ENCODE measurements at places on chromosomes 2 and 18.

GRCh38 chr18:79458917-79459803, 63.4 kb downstream of the NFATC1 start:
- no peak overlapping the region for H3K27ac ChIP-seq
- no peak overlapping the region for H3K4me3 ChIP-seq
- peaks cover 6% of the 10 kb centered on the region for H3K4me1 ChIP-seq
- no peaks in the 10 kb centered on the region for H3K27me3 ChIP-seq

- no peak overlapping the region for H3K4me3 ChIP-seq
- no peak for DNase-seq
- no peaks in the 10 kb centered on the region for H3K36me3 ChIP-seq
Measured at GRCh38 chr2:151886241-151886640, 58.0 kb upstream of the ARL5A start.

DNA sequence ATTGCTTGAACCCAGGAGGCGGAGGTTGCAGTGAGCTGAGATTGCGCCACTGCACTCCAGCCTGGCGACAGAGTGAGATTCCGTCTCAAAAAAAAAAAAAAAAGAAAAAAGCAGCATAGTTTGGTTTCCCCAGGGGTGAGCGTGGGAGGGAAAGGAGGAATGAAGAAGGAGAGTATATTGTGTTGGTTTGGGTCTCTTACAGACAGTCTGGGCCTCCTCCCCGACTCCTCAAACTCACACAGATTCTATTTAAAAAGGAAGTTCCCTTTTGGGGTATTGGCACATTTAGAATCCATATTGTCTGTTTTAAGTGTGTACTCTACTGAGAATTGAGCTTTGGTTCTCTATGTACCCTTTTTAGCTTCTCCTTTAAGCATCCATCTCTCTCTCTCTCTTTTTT, 27.4 kb upstream of the SLC20A1 start:
- no peak for DNase-seq
- H3K36me3 ChIP-seq = no peaks in the 10 kb centered on the region
- H3K4me3 ChIP-seq = no peak overlapping the region

- H3K27ac ChIP-seq = no peak overlapping the region
- no peaks in the 10 kb centered on the region for H3K27me3 ChIP-seq
- no peak overlapping the region for H3K4me3 ChIP-seq
- DNase-seq = no peak
Measured at GRCh38 chr18:38221476-38222100, 656.0 kb upstream of the CELF4 start.

DNA sequence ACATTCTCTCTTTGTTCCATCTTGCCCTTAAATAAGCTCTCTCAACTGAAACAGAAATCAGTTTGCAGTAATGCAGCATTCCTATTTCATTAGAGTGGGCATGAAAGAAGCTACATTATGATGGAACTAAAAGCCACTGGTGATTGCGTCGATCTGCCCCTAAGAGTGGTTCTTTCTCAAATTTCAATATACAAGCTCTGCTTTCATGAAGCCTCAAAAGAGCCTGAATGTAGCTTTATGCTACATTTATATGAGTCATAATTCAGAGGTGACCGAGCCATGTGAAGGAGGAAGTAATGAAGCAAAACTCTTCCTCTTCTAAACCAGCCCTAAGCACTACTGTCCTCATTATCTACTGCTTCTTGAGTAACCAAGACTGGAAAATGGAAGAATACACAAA, 64.8 kb upstream of the CYTIP start:
- H3K27ac ChIP-seq = no peak overlapping the region
- H3K36me3 ChIP-seq = no peaks in the 10 kb centered on the region
- no peak overlapping the region for H3K4me3 ChIP-seq
- no peaks in the 10 kb centered on the region for H3K4me1 ChIP-seq

DNA sequence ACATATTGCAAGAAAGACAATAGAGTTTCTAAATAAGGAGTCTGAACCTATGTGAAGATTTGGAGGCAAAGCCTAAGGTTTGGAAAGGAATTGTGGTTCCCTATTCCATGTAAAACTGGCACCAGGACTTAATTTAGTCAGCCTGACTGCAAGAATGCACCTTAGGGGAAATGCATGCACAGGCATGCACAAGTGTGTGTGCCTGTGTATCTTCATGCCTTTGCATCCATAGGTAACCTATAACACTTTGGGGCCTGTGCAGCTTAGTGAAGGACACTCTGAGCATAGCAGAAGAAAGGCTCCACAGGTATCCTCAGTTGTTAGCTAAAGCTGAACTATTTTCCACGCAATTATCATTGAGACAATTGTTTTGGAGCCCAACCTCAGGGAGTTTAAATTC, 73.4 kb downstream of the RPRM start:
- no peaks in the 10 kb centered on the region for H3K4me1 ChIP-seq
- no peaks in the 10 kb centered on the region for H3K27me3 ChIP-seq
- DNase-seq = no peak
- H3K36me3 ChIP-seq = no peaks in the 10 kb centered on the region

DNA sequence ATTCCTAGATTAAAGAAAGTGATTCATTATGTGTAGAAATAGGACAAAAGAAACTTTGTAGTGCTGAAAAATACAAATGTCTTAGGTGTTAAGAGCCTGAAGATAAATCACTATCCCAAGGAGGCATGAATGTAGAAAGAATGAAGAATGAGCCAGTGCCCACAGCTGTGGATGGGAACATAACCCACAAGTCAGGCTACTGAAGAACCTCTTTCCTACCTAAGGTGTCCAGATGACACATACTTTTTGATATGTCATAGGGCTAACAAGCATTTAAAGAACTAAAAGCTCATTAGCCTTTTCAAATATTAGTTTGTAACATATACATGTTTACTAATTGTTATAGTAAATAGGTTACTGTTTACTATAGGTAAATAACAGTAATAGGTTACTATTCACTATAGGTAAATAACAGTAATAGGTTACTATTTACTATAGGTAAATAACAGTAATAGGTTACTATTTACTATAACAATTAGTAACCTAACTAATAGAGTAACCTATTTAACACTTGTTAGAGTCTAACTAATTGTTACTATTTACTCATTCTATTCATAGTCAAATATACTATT, 275.0 kb upstream of the KYNU start:
- H3K27me3 ChIP-seq = no peaks in the 10 kb centered on the region
- H3K4me1 ChIP-seq = no peaks in the 10 kb centered on the region
- no peak for DNase-seq
- no peak overlapping the region for H3K27ac ChIP-seq
